ENCODE measurements at places on chromosomes 12 and 14. TPM values are rescaled to one million over a fixed set of nuclear protein-coding genes. Genes with fewer than 3 reads are reported as not detected.

The ASCL1 gene
- not detected for total RNA-seq

The ANO4 gene
- total RNA-seq, result 2.4 TPM

The CCDC197 gene
- total RNA-seq, result not detected

The GPR84 gene
- not detected for total RNA-seq

The GDF3 gene
- total RNA-seq, result not detected

The P2RX7 gene
- 1.7 TPM for total RNA-seq

Data from smooth muscle cell of bladder (primary cell).